ENCODE measurements at places on chromosomes 7 and 10.

DNA sequence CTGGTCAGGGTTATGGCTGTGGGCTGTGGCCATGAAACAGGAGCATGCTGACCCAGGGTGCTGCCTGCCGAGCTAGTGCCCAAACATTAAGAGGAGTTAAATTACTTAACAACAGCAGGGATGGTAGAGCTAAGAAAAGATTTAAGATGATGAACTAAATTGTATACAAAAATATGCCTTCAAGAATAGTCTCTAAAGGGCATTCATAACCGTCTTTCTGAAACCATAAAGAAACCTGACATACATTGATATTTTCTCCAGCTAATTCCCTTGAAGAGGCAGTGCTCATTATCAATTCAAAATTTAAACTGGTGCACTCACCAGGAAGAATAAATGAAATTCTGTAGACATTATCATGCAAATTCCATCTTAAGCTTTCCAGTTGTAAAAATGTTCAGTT lies 265.8 kb upstream of the TAC1 start:
- DNase-seq, result no peak

- no peak for DNase-seq
Measured at GRCh38 chr10:96842896-96843723, 11.0 kb downstream of the LCOR start.

GRCh38 chr10:128725531-128725930 lies 599.3 kb upstream of the MKI67 start:
- DNase-seq, result no peak

DNA sequence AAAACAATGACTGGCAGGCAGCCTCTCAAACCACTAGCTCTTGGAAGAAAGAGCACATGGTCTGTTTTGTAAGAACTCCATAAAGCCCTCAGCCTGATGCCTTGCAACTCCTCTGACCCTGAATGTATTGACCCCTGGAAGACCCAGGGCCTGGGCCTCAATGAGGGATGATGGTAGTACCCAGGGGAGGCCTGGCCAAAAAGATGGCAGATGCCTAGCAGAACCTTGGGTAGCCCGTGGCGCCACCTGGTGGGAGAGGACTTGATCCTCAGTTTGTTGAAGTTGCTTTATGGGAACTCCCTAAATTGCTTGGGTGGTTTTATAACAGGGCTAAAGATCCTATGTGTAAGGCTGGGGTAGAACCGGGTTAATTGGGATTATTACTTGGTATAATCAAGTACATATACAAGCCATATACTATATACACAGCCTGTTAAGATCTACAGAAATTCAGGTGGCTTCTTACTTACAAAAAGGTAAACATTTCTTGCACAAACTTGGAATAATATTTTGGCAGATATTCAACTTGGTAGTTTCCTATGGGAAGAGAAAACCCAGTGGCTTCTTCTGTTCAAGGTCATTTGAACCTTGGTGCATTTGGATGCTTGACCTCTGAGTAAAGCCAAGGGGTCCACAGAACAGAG lies 95.8 kb upstream of the CACUL1 start:
- peak; percentile 50 for DNase-seq

- DNase-seq, result no peak
Measured at GRCh38 chr10:96612055-96612830, 25.4 kb upstream of the TM9SF3 start.

All from hematopoietic multipotent progenitor cell treated with erythropoietin and hydrocortisone succinate and interleukin-3 and kit ligand, for 15 days (in vitro differentiated cells).